ENCODE measurements at places on chromosomes 13 and 19. TPM values are rescaled to one million over a fixed set of nuclear protein-coding genes. Genes with fewer than 3 reads are reported as not detected.

The KLF2 gene
- polyA plus RNA-seq, result 0.15 TPM

The OVOL3 gene
- not detected for polyA plus RNA-seq

The NALCN gene
- 0.91 TPM for polyA plus RNA-seq

The CGB1 gene
- not detected for polyA plus RNA-seq

The EXOC3L2 gene
- 0.23 TPM for polyA plus RNA-seq

The COX6B2 gene
- 1.4 TPM for polyA plus RNA-seq

The KASH5 gene
- polyA plus RNA-seq, result not detected

The MADCAM1 gene
- polyA plus RNA-seq, result 0.02 TPM

The FIZ1 gene
- 3.7 TPM for polyA plus RNA-seq

The HMG20B gene
- 51.6 TPM for polyA plus RNA-seq

The RDH8 gene
- polyA plus RNA-seq, result not detected

The PINLYP gene
- 3.5 TPM for polyA plus RNA-seq

The IGFL3 gene
- 179 TPM for polyA plus RNA-seq

DNA sequence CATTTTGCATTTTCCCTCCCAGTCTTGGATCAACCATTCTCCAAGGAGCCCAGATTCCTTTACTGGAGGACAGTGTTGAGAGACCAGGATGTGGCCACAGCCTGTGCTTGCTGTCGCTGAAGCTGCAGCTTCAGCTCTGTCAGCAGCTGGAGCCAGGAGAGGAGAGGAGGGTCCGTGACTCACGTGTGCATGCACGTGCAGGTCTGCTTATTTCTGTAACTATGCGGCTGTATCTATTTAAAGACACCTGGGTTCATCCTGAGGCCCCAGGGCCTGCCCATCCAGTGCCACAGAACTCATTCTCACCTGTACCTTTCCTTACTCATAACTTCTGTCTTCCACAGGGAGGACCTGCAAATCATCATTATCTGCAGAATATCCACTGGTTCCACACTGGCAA, 8.2 kb upstream of the LAMP1 start:
- peak; percentile 66 for DNase-seq

DNA sequence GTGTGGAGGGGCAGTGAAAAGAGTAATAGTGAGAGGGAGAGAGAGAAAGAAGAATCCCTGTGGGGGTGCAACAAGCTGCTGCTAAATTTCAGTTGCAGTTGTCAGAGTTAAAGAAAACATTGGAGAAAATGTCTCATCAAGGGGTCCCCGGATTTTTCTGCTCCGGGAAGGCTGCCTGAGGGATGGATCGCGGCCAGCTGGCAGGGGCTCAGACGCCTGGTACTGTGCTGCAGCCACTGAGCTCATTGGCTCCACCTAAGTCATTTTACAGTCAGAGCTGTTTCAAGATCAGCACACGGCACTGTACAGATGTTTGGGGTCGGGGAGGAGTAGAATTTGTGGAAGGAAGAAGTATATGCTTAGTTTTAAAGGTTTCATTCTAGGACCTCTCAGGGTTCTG, 106.2 kb downstream of the SHISA2 start:
- DNase-seq, result no peak

DNA sequence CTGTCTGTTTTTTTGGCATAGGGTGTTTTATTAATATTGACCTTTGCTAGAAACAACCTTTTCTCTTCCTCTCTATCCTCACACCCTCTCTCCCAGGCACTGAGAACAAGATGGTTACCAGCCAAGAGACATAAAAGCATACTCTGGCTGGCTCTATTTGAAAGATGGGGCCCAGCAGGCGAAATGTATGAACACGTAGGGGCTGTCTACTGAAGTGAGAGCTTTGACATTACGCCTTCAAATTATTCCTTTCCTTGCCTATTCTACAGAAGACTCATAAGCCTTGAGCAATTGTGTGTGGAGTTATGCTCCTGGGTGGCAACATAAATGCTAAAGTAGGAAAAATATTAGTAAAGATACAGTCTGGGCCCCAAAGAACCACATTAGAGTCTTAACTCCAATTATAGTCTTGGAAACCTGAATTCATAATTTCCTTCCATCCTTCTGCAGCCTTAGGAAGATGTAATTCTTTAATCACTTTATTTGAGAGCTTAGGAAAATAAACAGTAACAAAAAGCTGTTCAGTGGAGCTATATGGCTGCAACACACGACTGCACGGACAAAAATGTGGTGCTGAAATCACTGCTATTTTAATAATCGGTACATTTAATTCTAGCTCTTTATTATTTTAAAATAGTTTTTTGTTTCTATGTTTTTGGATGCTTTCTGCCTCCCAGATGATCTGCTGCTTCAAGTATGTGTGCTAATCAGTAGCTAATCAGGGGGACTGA, 122.3 kb upstream of the RNF113B start:
- DNase-seq, result no peak

GRCh38 chr13:25267715-25268114, 19.6 kb downstream of the MTMR6 start:
- no peak for DNase-seq

- no peak for DNase-seq
Observed at GRCh38 chr19:43598445-43599240, 2.2 kb downstream of the ZNF576 start.

DNA sequence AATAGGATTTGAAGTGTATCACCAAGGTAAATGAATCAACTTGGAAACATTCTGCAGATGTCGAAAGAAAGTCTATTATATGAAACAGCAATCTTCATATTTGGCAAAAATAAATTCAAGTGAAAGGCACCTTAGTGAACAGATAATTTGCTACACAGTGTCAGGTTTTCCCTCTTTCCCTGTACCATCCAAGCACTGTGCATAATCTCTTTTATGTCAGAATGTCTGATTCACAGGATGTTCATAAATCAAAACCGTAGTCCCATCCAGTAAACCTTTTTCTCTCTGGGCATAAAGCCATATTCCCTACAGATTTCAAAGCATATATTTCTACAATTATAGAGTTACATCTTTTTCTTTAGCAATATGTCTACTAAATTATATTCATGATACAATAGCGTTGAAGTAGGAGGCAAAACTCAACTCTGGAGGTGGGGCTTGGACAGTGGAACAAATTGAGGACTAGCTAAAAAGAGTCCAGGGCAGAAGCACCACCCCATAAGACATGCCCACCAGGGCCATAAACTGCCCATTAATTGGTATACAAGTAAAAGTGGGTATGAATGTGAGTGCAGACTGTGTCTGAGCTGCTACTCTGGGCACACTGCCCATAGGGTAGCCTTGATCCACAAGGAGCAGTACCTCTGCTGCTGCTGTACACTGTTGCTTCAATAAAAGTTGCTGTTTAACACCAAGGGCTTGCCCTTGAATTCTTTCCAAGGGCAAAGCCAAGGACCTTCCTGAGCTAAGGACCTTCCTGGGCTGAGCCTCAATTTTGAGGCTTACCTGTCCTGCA, 72.1 kb upstream of the MYCBP2 start:
- no peak for DNase-seq

- DNase-seq, result no peak
Observed at GRCh38 chr19:288911-289310, 2.3 kb downstream of the PLPP2 start.

DNA sequence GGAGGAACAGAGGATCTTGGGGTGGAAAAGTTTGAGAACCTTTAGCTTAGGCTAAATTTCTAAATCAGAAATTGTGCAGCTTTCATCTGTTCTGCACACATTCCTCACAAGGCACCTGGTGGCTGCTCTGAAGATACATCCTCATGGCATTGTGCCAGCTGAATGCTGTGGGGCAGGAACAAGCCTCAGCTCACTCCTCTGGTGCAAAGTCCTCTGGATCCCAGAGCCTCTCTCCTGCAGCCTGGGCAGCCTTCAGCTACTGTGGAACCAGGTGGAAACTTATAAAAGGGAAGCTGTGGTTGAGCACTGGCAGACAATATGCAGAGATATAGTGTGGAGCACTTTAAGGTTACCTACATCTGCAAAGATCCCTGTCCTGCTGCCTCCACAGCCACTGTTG, 72.3 kb downstream of the KCTD12 start:
- DNase-seq, result no peak

DNA sequence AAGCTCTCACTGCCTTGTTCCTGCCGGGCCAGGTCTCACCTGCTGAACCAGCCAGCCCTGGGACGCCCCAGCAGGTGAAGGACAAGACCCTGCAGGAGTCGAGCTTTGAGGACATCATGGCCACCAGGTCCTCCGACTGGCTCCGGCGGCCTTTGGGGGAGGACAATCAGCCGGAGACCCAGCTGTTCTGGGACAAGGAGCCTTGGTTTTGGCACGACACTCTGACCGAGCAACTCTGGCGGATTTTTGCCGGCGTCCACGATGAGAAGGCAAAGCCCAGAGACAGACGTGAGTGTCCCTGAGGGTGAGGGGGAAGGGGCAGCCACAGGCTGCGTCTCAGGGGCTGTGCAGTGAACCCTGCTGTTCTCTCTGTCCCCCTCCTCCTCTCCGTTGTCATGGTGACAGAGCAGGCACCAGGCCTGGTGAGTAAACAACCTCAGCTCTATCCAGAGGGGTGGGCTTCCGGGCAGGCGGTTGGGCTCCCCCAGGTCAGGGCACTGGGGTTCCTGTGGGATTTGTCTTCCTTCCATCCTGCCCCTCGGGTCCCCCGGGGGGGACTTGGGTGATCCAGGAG, 9.7 kb downstream of the TLE6 start:
- DNase-seq, result no peak

DNA sequence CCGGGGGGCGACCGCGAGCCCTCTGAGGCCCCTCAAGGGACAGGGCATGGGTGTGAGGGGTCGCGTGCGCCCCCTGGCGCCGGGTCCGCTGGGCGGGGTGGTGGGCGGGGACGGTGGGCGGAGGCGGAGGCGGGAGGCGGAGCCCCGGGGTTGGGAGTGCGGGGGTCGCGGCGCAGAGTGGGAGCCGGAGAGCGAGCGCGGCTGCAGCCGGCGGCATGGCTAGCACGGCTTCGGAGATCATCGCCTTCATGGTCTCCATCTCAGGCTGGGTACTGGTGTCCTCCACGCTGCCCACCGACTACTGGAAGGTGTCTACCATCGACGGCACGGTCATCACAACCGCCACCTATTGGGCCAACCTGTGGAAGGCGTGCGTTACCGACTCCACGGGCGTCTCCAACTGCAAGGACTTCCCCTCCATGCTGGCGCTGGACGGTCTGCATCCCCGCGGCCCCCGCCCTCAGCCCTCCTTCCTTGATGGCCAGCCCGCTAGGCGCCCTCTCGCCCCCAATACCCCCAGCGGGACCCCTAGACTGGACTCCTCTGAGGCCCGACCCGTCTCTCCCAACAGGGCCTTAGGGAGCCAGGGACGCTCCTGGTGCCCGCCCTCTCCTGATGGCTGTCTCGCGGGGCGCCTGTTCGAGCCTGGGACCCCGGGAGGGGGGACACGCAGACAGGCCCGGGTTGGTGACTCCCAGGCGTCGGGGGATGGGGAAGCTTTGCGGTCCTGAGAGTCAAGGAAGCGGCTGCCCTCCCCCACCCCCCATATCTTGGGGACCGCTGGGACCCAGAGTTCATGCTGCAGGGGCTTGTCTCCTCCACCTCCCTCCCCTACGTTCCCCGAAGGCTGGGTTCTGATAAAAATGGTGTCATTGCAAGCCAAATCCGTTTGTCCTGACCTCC, at the start of gene CLDN10:
TSS of gene CLDN10 (plus strand) at position 182 of the 903 bp plus-strand sequence. CDS start at position 216, 34 bp downstream.
- no peak for DNase-seq

GRCh38 chr13:41345165-41345913, 34.3 kb downstream of the NAA16 start:
- no peak for DNase-seq

DNA sequence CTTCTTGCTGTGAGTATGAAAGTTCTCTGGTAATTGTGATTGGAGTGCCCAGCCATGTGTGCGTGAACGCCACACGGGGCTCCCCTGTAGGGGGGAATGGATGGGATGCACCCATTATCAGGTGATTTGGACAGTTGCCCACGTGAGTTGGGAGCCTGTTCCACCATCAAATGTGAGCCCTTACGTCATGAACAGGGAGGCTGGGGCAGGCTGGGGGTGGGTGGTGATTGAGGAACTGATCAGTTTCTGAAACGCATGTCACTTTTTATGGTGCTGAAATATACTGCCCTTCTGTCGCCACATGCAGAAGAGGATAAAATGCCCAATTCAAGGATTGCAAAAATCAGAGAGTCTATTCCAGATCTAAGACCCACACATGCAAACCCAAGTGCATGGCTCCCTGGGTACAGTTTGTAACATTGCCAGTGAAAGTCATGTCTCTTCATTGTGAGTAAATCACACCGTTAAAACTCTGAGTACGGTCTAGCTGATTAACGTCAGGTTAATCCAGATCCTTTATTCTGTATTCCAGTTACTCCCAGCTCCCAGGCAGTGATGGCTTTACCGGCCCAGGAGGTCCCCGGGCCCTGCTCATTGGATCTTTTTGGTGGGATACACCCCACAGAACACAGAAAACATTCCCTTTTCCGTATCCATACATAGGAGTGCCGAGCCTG, 90.2 kb downstream of the RAB20 start:
- DNase-seq, result no peak

GRCh38 chr13:60448907-60449510, 52.0 kb downstream of the TDRD3 start:
- DNase-seq, result peak; percentile 27

GRCh38 chr13:97432917-97433726, 847 bp upstream of the RAP2A start:
- DNase-seq, result peak; percentile 100

GRCh38 chr19:3507371-3508120, 1.4 kb downstream of the FZR1 start:
- DNase-seq, result peak; percentile 37

DNA sequence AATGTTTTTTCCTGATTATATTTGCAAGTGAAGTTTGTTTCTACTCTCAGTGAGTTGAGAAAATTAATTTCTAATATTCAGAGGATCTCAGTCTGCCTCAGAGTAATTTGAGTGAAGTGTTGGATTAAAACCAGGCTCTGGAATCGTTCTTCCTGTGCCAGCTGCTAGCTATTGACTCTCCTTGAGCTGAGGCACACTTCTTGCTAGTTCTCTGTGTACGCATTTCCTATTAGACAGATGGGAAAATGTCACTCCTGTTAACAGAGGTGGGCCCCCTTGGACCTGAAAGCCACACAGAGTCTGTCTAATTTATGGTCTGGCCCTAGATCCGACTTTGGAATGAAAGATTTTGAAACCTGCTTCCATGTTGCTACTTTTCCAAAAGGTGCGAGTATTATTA, 107.6 kb upstream of the RNF113B start:
- DNase-seq, result no peak

GRCh38 chr19:2790194-2790556, 4.9 kb downstream of the THOP1 start:
- no peak for DNase-seq

DNA sequence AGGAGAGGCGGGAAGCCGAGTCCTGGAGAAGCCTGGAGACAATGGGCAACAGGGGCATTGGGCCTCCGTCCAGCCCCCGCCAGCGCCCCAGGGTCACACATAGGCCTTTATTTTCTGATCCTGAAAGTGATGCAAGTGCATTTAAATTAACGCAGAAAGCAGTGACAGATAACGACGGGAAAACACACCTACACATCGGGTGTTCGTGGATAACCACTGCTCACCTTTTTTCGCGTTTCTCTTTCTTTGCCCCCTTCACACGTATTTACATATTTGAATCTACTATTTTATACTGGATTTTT, 30.4 kb upstream of the GRTP1 start:
- DNase-seq, result no peak

- no peak for DNase-seq
Observed at GRCh38 chr13:35697186-35697730, 220.8 kb upstream of the MAB21L1 start.

Measured in mammary epithelial cell (primary cell).